ENCODE measurements at places on chromosomes 2 and 18.

GRCh38 chr18:55385770-55386169, 202.2 kb downstream of the TCF4 start:
- DNase-seq = no peak

- DNase-seq = no peak
Observed at GRCh38 chr2:211503198-211503597, 946.8 kb downstream of the CPS1 start.

GRCh38 chr2:197210430-197210829, 100.2 kb downstream of the ANKRD44 start:
- DNase-seq = no peak

- DNase-seq = no peak
Observed at GRCh38 chr18:25423267-25423666, 71.3 kb upstream of the ZNF521 start.

DNA sequence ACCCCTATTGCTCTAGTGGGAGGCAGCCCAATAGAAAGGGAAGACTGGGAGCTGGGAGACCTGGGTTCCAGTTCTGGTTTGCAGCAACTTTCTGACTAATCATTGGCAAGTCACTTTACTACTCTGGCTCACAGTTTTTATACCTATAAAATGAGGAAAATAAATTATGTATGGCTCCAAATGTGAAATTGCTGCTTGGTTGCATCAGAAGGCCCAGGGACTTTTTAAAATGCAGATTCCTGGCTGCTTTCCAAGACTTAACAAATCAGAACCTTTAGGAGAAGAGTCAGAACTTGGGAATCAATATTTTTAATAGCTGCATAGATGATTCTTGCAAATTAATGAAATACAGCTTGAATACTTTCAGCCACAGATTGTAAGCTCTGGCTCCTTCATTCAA, 943.9 kb downstream of the EPHA4 start:
- peak; percentile 42 for DNase-seq
